ENCODE measurements at places on chromosomes 16 and 17. TPM values are rescaled to one million over a fixed set of nuclear protein-coding genes. Genes with fewer than 3 reads are reported as not detected.

DNA sequence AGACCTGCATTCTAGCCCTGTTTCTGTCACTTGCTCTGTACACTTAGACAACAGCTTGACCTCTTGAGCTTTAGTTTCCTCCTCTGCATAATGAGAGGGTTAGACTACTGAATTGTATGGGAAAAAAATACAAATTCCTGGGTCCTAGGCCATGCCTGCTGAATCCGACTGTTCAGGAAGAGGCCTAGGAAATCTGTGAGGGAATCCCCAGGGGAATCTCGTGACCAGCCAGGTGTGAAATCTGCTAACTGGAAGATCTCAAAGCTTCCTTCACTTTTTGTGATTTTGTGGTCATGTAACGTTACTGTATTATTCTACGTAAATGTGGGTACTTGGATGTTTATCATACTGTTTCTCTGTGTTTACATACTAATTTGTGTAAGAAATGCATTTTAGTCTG lies 58.2 kb downstream of the CYLD start:
- no peak for DNase-seq

- DNase-seq: no peak
Measured at GRCh38 chr17:57696050-57696449, 49.0 kb downstream of the CCDC182 start.

Gene TOP2A
- 12.7 TPM for total RNA-seq

Gene CLEC18A
- total RNA-seq: 0.94 TPM

DNA sequence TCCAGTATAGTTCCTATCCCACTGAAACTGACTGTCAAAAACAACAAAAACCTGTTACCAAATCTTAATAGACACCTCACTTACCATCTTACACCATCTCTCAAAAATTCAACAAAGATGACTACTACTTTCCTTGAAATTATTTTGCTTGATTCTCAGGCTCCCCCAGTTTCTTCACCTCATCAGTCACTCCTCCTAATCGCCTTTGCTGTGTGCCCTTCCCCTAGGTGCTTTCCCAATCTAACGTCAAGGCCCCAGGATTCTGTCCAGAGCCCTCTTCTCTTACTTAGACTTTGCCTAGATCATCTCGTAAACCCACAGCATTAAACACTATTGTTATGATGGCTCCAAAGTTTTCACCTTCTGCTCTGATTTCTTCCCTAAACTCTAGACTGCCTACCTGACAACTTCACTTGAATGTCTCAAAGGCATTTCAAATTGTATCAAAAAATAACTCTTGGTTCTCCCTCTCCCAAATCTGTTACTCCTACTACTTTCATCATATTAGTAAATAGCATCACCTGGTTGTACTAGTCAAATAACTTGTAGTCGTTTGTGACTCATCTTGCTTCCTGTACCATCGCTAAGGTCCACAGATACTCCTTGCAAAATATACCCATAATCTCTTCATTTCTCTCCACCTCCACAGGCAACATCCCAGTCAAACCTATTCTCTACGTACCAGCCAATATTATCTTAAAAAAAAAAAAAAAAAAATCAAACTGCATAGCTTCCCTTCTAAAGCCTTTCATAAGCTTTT lies 18.0 kb downstream of the C16orf87 start:
- no peak for DNase-seq

Gene PRPSAP1
- total RNA-seq: 31.3 TPM

Gene PTX4
- total RNA-seq: not detected

GRCh38 chr16:14676633-14677032 lies 17.5 kb downstream of the PLA2G10 start:
- no peak for DNase-seq

Gene EVPLL
- 0.37 TPM for total RNA-seq

DNA sequence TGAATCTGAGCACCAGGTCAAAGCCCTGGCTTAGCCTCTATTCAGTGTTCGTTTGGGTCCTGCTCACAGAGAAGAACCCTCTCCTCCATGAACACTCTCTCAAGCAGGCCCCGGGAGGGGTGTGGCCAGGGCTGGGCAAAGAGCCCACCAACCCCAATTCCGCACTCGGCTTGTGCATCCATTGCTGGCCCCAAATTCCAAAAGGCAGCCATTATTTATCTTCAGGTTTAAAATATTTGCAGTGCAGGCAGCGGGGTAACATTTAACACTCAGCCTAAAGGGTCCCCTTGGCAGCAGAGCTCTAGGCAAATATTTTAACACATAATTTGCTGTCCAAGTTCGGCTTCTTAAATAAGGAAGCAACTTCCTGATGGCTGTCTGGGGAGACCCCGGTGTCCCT lies 115.7 kb downstream of the ZNF423 start:
- no peak for DNase-seq

DNA sequence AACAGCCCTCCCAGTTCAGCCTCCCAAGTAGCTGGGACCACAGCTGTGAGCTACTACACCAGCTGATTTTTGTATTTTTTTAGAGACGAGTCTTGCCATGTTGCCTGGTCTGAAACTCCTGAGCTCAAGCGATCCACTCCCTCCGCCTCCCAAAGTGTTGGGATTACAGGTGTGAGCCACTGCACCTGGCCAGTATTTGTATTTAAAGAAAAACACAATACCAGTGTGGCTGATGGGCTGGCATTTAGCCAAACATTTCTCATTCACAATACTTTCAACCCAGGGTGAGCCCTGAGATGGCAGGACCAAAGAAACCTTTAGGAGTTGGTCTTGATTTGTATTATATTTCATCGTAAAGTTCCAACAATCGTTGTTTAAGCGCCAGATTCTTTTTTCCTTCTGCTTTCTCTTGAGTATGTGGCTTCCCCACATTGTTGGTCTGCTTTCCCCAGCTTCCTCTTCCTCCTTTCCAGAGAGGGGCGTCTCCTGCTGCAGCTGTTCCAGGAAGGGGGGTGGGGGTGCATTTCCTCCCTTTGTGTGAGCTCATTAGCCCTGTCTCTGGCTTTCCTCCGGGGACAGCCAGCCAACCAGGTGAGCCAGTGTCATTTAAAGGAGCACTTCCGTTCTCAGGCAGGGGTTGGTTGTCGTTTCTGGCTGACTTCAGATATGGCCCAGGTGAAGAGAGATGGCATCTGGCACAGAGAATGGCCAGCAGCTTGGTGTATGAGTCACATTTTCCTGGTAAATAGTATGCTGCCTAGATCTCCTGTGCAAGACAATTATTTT lies 79.9 kb downstream of the GPRC5B start:
- no peak for DNase-seq

- DNase-seq: no peak
Measured at GRCh38 chr17:8005967-8006730, 3.7 kb downstream of the GUCY2D start.

Gene KRTAP9-2
- total RNA-seq: not detected

- no peak for DNase-seq
Measured at GRCh38 chr17:72947475-72947874, 145.0 kb downstream of the SLC39A11 start.

Gene CCT6B
- total RNA-seq: 4.6 TPM

DNA sequence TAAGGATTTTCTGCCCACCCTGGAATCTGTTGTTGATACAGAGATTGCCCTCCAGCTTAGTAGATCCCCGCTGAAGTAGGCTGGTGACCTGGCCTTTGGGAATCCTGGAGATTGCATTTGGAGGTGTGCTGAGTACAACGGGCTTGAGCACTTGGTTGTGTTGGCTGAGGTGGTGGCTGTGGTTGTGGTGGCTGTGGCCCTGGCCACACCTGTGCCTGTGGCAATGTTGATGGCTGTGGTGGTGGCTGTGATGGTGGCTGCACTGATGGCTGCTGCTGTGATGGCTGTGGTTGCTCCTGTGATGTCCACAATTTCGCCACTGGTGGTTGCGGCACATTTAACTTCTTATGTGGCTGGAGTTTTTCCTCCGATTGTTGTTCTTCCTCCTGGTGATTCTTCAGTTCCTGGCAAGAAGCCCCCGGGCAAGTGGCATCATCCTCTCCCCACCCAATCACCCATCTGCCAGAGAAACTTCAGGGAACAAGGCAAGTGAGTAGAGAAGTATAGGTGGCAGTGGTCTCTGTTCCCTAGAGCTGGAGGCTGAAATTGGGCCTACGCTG lies 4.2 kb downstream of the CCDC200 start:
- no peak for DNase-seq

- DNase-seq: no peak
Measured at GRCh38 chr17:32609884-32610650, 123.3 kb downstream of the CDK5R1 start.

Gene UNC45B
- total RNA-seq: not detected

GRCh38 chr16:50202926-50203624 lies 50.0 kb downstream of the TENT4B start:
- DNase-seq: no peak

DNA sequence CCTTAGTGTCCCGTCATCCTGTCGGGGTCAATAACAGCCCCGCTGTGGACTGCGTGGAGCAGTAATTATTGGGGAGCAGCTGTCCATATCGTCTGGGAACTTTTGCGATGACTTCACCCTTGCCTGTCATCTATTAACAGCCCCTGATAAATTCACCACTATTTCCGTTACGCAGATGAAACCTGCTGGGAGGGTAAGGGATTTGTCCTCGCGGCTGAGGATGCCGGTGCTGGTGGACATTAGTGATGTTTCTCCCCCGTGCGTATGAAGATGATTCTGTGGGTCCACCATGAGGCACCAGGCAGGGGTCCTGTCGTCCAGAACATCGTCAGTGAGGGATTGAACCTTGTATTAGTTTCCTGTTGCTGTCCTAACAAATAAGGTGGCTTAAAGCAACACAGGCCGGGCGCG lies 1.0 kb downstream of the FLYWCH2 start:
- no peak for DNase-seq

Gene EFNB3
- 2.8 TPM for total RNA-seq

DNA sequence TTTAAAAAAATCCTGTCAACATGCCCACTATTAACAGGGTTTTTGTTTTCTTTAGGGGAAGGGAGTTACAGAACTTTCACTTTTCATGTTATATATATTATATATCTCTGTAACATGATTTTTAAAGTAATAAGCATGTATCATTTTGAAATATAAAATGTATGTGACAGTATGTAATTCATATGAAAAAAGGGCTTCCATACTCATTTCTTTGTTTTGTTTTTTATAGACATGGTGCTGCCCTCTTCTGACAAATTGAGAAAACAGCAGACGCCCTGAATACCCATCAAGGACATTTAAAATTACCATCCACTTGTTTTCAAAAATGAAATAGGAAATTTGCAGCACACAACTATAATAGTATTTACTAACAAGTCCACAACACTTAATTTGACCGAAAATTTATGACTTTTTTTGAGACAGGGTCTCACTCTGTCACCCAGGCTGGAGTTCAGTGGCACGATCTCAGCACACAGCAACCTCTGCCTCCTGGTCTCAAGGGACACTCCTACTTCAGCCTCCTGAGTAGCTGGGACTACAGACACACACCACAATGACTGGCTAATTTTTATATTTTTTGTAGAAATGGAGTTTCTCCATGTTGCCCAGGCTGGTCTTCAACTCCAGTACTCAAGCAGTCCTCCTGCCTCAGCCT lies 30.4 kb downstream of the CFDP1 start:
- DNase-seq: no peak

- no peak for DNase-seq
Measured at GRCh38 chr16:9357829-9358228, 266.4 kb downstream of the HAPSTR1 start.

DNA sequence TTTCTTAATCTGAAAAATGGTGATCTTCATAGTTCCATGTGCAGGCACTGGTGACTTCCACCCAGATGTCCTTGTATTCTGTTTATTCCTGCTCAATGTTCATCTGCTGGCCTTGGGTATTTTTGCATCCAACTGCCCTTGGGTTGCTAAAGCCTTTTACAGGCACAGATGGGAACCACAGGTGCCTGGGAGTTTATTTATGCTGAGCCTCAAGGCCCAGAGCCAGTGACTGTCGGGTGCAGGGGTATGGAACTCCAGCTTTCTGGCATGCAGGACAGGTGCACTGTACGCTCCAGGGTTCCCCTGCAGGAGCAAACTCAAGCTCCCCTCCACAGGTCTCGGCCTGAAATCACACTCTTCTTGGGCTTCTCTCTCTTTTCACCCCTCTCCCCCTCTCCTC lies 22.3 kb downstream of the DYNLRB2 start:
- no peak for DNase-seq
